Hepatocyte (in vitro differentiated cells): ENCODE measurements at places on chromosomes 3 and 15. TPM values are rescaled to one million over a fixed set of nuclear protein-coding genes. Genes with fewer than 3 reads are reported as not detected.

GRCh38 chr3:179860275-179861107 lies 176.2 kb downstream of the PEX5L start:
- DNase-seq, result no peak
- no peak overlapping the region for H3K4me3 ChIP-seq
- H3K27ac ChIP-seq, result no peak overlapping the region
- no peaks in the 10 kb centered on the region for H3K4me1 ChIP-seq

DNA sequence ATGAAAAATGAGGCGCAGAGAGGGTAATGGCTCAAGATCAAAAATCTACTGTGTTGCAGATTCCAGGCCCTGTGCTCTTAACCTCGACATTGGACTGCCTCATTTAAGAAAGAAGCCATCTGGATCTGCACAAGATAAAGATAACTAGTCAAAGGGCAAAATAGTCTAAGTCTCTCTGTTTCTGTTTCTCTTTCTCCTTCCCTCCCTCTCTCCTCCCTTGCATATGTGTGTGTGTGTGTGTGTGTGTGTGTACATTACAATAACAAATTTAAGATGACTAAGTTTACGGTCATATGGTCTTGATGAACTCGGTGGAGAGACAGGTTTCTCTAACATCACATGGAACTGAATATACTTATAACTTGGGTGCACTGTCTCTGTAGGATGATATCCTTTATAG lies 69.2 kb downstream of the MEIS2 start:
- no peaks in the 10 kb centered on the region for H3K27me3 ChIP-seq
- H3K36me3 ChIP-seq, result no peaks in the 10 kb centered on the region
- peaks cover 19% of the 10 kb centered on the region for H3K4me1 ChIP-seq
- no peak overlapping the region for H3K27ac ChIP-seq

- DNase-seq, result no peak
- no peaks in the 10 kb centered on the region for H3K27me3 ChIP-seq
- no peaks in the 10 kb centered on the region for H3K4me1 ChIP-seq
- H3K36me3 ChIP-seq, result no peaks in the 10 kb centered on the region
Observed at GRCh38 chr3:86788371-86788770, 202.6 kb downstream of the VGLL3 start.

DNA sequence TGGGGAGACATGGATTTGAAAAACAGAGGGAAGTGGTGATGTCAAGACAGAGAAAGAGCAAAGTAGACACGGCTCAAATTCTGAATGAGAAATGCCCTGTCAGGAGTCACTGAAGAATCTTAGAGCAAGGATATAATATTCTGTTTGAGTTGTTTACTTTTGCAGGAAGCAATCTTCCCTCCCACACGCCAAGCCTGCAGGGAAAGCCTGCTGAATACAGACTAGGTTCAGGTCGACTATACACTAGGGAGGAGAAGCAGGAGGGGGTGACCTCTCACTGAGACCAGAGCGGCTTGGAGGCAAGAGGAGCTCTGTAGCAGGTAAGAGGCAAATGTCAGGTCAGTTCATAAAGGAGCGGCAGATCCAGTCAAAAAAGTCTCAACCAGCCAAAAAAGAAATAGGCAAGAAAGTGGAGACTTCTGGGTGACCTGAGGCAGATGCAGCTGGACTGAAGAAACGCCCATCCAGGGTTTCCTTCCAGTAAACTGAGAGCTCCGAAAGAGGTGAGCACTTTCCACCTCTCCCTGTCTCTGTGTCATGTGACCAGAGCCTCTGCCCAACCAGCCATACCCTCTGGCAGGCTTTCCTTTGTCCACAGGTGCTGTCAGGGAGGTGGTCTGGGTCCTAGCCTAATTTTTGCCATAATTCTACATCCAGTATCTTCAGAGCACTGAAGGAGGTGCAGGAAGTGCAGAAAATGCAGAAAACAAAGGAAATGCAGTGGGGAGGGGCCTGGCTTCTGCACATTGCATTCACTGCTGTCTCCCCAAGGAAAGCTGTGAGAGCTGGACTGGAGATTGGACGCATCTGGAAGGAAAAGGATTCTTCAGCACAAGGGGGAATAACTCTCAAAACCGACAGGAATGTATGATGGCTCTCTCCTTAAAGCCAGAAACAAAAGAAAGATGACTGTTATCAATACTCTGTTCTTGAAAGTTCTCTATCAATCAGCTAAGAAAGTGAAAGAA lies 37.8 kb upstream of the CTXND1 start:
- no peaks in the 10 kb centered on the region for H3K4me1 ChIP-seq
- DNase-seq, result no peak
- no peak overlapping the region for H3K27ac ChIP-seq
- H3K36me3 ChIP-seq, result no peaks in the 10 kb centered on the region
- no peaks in the 10 kb centered on the region for H3K27me3 ChIP-seq

GRCh38 chr3:65017359-65017758 lies 329.6 kb upstream of the ADAMTS9 start:
- H3K27ac ChIP-seq, result no peak overlapping the region
- H3K27me3 ChIP-seq, result no peaks in the 10 kb centered on the region
- H3K36me3 ChIP-seq, result no peaks in the 10 kb centered on the region
- peaks cover 36% of the 10 kb centered on the region for H3K4me1 ChIP-seq
- no peak for DNase-seq

- H3K4me3 ChIP-seq, result no peak overlapping the region
- no peaks in the 10 kb centered on the region for H3K27me3 ChIP-seq
- no peak overlapping the region for H3K27ac ChIP-seq
- H3K36me3 ChIP-seq, result no peaks in the 10 kb centered on the region
- peaks cover 22% of the 10 kb centered on the region for H3K4me1 ChIP-seq
Observed at GRCh38 chr3:37227870-37228549, 53.6 kb upstream of the LRRFIP2 start.

DNA sequence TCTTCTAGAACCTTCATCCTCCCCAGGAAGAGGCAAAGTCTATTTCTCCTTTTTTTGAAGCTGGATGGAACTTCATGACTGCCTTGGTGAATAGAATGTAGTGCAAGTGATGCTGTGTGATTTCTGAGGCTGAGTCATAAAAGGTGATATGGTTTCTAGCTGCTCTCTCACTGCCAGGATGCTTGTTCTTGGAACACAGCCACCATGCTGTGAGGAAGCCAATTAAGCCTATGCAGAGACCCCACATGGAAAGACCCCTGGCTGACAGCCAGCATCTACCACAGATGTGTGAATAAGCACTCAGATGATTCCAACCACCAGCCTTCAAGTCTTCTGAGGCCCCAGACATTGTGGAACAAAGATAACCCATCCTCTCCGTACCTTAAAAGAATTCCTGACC lies 57.0 kb downstream of the ISL2 start:
- no peak for DNase-seq
- H3K4me3 ChIP-seq, result no peak overlapping the region
- H3K36me3 ChIP-seq, result no peaks in the 10 kb centered on the region
- no peaks in the 10 kb centered on the region for H3K27me3 ChIP-seq
- H3K4me1 ChIP-seq, result no peaks in the 10 kb centered on the region

GRCh38 chr3:154976072-154976983 lies 103.8 kb upstream of the MME start:
- H3K27ac ChIP-seq, result no peak overlapping the region
- H3K4me3 ChIP-seq, result no peak overlapping the region
- H3K36me3 ChIP-seq, result no peaks in the 10 kb centered on the region
- no peak for DNase-seq
- H3K4me1 ChIP-seq, result peaks cover 10% of the 10 kb centered on the region

Gene KLHL40
- total RNA-seq, result not detected in 2 replicates

Gene SPESP1
- total RNA-seq, result not detected in 2 replicates

Gene BUB1B
- 7.6 and 11.9 TPM in 2 replicates for total RNA-seq

Gene SUSD5
- 2.0 and 2.3 TPM in 2 replicates for total RNA-seq
